Lung (tissue), 17 donors: ENCODE measurements at places on chromosomes 7 and 10. TPM values are rescaled to one million over a fixed set of nuclear protein-coding genes. Genes with fewer than 3 reads are reported as not detected.
A peak's percentile ranks its signal among the peaks of the same experiment; 100 is the strongest.

- no peak overlapping the region for H3K4me3 ChIP-seq
- DNase-seq, result no peak
- no peaks in the 10 kb centered on the region for H3K27me3 ChIP-seq
- H3K36me3 ChIP-seq, result no peaks in the 10 kb centered on the region
These were observed 47.0 kb downstream of the PTPRE start for GRCh38 chr10:127953876-127954275.

- no peak overlapping the region for H3K27ac ChIP-seq
- no peaks in the 10 kb centered on the region for H3K4me1 ChIP-seq
- no peak for DNase-seq
- H3K27me3 ChIP-seq, result peaks cover 19% of the 10 kb centered on the region
- H3K4me3 ChIP-seq, result no peak overlapping the region
These were observed 90.7 kb downstream of the UNCX start for GRCh38 chr7:1323178-1324027.

DNA sequence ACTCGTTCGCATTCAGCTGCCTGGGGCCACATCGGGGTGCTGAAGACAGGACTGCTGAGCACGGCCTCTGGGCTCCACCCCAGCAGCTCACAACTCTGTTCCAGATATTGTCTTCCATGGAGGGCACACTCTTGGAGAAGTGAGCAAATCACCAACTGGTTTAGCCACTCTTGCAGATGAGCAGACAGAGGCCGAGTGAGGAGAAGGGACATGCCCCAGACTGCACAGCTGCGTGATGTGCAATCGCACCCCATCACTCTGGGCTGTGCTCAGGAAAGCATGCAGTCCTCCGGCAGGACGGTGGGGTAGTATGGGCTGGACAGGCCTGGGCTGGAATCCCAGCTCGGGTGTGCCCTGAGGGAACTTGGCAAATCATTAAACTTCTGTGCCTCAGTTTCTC is 111.6 kb downstream of the FAM53B start:
- H3K4me3 ChIP-seq, result no peak overlapping the region
- no peaks in the 10 kb centered on the region for H3K36me3 ChIP-seq
- peaks cover 16% of the 10 kb centered on the region for H3K4me1 ChIP-seq
- peak; percentile 95 for DNase-seq

DNA sequence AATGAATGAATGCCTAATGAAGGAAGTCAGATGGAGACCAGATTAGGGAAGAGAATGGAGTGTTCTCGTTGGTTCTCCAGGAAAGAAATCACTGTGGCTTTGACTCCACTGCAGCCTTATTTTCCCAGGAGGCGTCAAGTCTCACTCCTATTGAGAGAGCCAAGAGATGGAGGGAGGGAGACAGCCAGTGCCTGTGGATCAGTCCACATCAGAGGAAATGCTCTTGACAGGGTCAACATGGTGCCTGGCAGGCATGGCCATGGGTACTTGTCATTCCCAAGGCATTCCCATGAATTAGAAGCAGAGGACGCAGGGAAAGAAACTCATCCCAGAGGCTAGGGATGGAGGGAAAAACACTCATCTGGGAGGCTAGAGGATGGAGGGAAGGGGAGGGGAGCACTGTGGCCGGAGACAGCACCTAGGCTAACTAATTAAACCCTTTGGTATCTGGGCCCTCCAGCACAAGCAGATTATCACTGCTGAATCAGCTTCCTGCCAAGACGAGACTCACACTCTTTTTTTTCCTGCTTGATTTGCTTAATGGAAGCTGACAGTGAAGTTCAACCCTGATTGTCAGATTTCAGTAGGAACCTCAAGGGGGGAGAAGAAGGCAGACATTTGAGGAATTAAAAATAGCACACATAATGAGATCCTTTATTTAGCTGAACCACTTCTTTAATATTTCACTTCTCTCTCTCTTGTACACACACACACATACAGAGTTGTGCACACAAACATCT is 1233.2 kb upstream of the AUTS2 start:
- DNase-seq, result no peak
- H3K4me3 ChIP-seq, result no peak overlapping the region
- no peak overlapping the region for H3K27ac ChIP-seq
- H3K27me3 ChIP-seq, result no peaks in the 10 kb centered on the region
- no peaks in the 10 kb centered on the region for H3K36me3 ChIP-seq

DNA sequence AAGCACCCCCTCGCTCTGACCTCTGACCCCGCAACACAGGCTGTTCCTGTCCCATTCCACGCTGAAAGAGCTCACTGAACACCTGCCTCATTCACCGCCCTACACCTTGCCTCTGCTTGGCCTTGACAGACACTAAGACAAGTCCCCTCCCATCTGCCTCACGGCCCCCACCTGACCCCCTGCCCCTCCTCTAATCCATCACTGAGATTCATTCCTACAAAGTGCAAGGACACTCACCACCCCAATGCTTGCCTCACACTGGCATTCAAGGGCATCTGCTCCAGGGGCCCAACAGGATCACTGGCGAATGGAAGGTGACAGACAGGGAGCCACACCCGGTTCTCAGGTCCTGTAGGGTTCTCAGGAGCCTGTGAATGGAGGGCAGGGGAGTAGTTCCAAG is 68.1 kb upstream of the NANOS1 start:
- no peaks in the 10 kb centered on the region for H3K36me3 ChIP-seq
- no peak for DNase-seq
- no peaks in the 10 kb centered on the region for H3K27me3 ChIP-seq
- no peak overlapping the region for H3K27ac ChIP-seq
- H3K4me3 ChIP-seq, result no peak overlapping the region

- no peak overlapping the region for H3K4me3 ChIP-seq
- no peak for DNase-seq
- H3K4me1 ChIP-seq, result no peaks in the 10 kb centered on the region
- H3K36me3 ChIP-seq, result peaks cover 23% of the 10 kb centered on the region
These were observed 26.4 kb downstream of the NUDT13 start for GRCh38 chr10:73136627-73137026.

The MAT1A gene
- 1.1 TPM for total RNA-seq

DNA sequence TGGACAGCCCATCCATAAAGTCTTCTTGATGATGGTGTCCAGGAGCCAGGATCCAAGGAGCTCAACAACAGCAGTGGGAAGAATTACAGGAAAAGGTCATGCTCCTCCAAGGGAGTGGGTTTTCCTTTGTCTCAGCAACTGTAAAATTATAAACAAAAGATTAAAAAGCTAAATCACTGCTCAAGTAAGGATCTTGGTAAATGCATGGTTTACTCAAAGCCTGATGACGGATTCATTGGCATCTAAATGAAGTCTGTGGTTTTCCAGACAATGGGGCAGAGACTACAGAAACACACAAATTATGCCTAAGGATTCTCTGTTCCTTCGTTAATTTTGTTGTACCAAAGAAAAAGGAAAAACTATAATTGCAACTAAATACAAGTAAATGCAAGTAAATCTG is 36.4 kb upstream of the DLX6 start:
- H3K36me3 ChIP-seq, result no peaks in the 10 kb centered on the region
- no peak overlapping the region for H3K4me3 ChIP-seq
- H3K27me3 ChIP-seq, result peaks cover 3% of the 10 kb centered on the region
- H3K4me1 ChIP-seq, result no peaks in the 10 kb centered on the region
- no peak for DNase-seq

- no peak overlapping the region for H3K4me3 ChIP-seq
- DNase-seq, result no peak
These were observed 82.8 kb upstream of the GRB10 start for GRCh38 chr7:50865450-50865849.

GRCh38 chr10:79981450-79982361 is 32.8 kb upstream of the SFTPD start:
- H3K4me3 ChIP-seq, result peak overlapping the region; percentile 62
- H3K36me3 ChIP-seq, result no peaks in the 10 kb centered on the region
- DNase-seq, result peak; percentile 70
- peaks cover 7% of the 10 kb centered on the region for H3K4me1 ChIP-seq
- peak overlapping the region; percentile 97 for H3K27ac ChIP-seq
